ENCODE measurements at places on chromosomes 11 and 22.

GRCh38 chr22:46056546-46057245 is 79.7 kb upstream of the WNT7B start:
- DNase-seq = no peak

DNA sequence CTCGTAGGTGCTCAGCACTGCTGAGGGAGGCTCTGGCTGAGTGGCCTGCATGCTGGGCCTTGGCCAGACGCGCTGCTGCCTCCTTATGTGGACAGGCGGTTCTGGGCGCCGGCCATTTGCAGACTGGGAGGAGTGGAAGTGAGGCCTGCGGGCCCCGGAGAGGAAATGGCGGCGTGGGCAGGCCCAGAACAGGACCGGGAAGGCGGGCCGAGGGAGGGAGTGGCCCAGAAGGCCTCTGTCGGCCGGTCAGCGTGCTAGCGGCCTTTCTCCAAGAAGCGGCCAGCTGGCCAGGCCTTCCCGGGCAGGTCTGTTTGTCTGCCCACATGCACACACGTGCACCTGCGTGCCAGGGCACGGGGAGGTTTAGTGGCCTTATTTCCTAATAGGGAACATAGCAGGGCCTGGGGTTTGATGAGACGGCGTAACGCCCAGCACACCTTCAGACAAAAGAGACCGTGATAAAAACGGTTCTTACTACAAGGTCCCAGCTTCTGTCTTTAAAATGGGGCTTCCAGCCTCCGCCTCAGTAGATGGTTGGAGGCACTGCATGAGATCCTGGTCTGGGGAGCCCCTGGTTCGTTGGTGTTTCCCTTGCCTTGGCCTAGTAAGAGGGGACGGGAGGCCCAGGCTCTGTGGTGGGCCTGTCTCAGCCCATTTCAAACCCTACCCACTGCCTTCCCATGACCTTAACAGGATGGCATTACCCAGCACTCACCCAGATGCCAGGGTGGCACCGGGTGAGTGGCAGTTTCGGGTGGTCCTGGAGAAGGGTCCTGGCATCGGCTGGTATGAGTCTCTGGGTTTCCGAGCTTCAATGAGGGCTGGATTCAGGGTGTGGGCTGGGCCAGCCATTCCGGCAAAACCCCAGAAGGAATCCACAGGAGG is 65.1 kb upstream of the PPARA start:
- no peak for DNase-seq

GRCh38 chr22:42906605-42907348 is 49.7 kb upstream of the ARFGAP3 start:
- no peak for DNase-seq

DNA sequence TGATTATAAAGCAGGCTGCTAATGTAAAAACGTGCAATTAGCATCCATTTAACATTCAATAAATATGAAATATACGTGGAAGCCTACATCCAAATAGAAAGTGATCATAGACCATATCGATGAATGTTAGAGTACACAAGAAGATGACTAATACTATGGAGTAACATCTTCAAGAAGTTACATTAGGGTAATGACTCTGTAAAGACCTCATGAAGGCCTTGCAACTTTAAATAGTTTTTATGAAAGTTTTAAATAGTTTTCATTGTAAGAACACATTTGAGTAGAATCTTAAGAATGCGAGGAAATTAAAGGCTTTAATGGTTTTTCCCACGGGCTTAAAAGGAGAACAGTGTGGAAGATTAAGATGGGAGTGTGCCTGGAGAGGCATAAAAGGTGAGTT is 1.4 kb downstream of the TRIM34 start:
- no peak for DNase-seq

- DNase-seq = peak; percentile 82
Observed at GRCh38 chr11:1202776-1203504, 19.9 kb upstream of the MUC5B start.

DNA sequence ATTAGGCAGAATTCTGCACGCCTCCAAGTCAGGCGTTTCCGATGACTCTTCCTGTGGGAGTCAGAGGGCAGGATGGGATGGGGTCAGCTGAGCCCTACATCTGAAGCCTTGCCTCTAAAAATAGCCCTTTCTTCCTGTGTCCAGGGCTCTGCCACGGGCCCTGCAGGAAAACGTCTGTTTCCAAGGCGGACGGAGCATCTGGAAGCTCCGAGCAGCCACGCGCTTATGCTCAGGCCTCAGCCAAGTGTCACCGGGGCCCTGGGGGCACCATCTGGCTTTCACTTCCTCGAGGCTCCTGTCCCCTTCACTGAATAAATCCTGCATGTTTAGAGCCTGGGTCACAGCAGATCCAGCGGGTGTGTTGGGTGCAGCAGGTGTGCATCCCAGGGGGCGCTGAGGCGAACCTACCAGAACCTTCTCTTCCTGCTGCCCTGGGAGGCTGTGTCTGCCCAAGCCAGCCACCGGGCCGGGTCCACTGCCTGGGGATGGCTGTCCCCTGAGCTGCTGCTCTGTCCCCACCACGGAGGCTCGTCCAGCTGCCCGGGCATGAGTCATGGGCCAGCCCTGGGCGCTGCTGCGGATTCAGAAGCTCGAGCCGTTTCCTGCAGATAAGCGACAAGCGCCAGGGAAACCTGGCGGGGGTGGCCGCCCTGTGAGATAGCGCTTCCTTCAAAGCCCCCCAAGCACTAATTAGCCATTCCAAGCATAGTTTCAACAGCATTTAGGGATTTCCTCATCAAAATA is 32.0 kb upstream of the LINC01488 start:
- DNase-seq = no peak

DNA sequence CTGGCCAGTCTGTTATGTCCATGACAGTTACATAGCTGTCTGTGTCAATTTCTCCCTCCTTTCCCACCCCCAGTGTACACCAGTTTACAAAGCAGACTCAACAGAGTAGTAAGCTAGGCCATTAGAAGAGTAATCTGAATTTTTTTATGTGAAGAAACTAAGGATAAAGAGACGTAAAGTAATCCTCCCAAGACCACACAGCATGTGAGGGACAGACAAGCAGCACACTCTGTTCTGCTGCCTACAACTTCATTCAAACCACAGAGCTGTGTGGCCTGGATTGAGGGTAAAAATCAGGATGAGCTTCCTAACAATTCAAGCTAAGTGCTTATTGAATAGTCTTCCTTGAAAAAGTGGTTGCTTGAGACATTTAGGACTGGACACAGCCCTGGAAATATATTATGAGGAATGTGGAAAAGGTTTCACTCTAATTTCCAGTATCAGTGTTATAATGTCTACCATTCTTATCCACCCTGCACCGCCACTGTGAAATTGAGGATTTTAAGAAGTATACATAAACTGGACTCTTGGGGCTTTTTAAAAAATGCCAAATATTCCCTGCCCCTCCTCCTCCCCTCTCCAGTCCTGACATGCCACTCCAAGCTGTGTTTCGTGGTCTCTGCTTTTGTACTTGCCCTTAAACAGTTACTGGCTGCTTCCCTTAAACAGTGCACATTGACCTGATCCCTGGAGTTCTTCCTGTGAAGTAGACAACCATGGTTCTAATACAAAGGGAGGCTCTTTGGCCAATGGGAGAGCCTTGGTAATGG is 40.9 kb downstream of the EXT2 start:
- no peak for DNase-seq

DNA sequence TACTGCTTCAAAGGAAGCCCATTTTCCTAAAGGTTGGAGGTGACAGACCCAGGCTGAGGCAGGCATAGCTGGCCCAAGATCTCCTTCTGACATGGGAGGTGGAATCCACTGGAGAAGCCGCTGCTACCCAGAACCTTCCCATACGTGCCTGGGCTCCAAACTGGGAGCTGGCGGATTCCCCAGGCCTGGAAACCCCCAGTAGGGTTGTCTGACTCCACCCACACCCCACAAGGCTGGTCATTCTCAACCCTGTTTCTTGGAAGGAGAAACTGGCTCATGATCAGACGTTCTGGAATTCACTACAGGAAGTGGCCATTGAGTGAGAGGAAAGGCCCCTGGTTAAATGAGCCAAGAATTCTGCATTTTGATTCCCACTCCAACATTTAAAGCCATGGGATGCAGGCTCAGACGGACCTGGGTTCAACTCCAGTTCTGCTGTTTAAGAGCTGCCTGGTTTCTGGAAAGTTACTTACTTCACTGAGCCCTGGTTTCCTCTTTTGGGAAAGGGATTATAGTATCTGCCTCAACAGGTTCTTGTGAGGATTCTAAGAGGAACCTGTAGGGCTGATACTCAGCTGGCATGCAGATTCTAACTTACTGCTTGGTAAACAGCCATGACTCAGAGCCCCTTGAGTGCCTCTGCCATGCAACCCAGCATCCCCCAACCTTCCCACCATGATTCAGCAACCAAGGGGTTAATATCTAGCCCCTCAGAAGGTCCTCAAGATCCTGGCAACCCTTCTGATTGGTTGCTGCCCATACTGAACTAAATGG is 19.4 kb upstream of the TSKU start:
- DNase-seq = no peak

DNA sequence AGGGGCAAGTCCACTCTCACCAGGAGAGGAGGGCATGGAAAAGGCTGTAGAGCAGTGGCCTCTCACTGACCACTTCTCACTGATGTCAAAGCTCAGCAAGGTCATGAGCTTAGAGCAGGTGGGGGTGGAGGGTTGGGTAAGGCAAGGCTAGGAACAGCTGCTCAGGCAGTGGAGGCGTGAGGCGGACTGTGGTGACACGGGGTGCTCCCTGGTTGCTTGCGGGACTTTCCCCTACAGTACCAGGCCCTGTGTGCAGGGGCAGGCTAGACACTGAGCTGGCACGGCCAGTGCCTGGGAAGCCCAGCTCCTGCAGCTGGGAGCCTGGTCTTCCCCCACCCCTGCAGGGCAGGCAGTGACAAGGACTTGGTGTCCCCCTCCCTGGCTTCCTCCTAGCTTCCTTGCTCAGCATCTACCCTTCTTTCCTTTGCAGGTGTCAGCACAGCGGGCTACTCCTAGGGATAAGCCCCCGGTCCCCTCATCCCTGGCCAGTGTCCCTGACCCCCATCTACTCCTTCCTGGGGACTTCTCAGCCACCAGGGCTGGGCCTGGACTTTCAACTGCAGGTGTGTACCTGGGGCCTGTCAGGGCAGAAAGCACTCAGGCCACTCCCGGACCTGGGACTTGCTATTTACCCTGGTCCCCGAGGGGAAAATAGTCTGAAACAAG is 45.6 kb downstream of the PISD start:
- DNase-seq = peak; percentile 74

DNA sequence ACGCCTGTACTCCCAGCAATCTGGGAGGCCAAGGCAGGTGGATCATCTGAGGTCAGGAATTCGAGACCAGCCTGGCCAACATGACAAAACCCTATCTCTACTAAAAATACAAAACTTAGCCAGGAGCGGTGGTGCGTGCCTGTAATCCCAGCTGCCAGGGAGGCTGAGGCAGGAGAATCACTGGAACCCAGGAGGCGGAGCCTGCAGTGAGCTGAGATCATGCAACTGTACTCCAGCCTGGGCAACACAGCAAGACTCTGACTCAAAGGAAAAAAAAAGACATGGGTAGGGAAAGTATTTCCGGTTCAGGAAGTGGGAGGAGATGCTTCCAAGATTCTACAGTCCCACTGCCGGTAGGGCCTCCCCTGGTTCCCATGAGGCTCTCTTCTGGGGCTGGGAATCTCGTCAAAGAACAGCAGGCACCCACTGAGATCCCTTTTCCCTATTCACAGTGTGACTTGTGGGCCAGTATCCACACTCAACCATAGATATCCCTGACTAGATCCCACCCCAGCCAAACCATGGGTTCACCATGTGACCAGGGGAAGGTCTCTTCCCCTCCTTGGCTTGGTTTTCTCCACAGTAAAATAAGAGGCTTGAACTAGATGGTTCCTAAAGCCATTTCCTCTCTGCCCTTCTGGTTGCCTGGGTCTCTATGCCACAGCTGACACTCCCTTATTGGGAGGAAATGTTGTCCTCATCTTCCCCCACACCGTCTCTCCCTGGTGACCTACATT is 443.3 kb downstream of the BUD13 start:
- no peak for DNase-seq

GRCh38 chr11:134132808-134133207 is 63.9 kb downstream of the JAM3 start:
- DNase-seq = no peak

DNA sequence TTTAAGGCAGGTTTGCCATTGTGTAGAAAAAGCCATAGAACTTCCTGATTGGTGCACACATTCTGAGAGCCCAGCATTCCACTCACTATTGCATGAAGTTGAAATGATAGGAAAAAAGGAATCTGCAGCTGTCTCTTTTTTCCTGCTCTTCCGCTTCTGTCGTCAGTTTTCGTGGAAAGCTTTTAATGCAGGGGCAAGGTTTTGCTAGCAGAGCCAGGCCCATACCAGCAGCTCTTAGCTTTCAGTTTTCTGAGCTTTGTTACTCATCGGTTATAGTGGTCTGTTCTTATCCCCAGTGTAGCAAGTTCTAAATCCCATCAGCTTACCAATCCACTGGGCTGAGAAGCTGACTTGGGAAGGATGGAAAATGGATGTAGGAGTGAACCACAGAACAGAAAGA is 162.9 kb upstream of the TTC12 start:
- no peak for DNase-seq
